Daoy (cell line): ENCODE measurements at places on chromosomes 11 and 22. TPM values are rescaled to one million over a fixed set of nuclear protein-coding genes. Genes with fewer than 3 reads are reported as not detected.

The C11orf91 gene
- not detected in 2 replicates for total RNA-seq

The CARD18 gene
- total RNA-seq: 0.80 and 1.0 TPM in 2 replicates

The ZNF70 gene
- 2.1 and 3.1 TPM in 2 replicates for total RNA-seq

The GRAP2 gene
- 0.11 TPM in 1 of 2 replicates, not detected in the other for total RNA-seq

The PDE2A gene
- 0.09 and 0.23 TPM in 2 replicates for total RNA-seq

The RAB39A gene
- 15.6 and 15.7 TPM in 2 replicates for total RNA-seq

The EFCAB6 gene
- 2.6 and 3.1 TPM in 2 replicates for total RNA-seq

The CNGA4 gene
- not detected in 2 replicates for total RNA-seq

The MORC2 gene
- total RNA-seq: 12.6 and 13.4 TPM in 2 replicates

The ASPHD2 gene
- 3.9 and 4.2 TPM in 2 replicates for total RNA-seq

The CFAP68 gene
- total RNA-seq: 15.0 and 24.1 TPM in 2 replicates

The FOLR1 gene
- total RNA-seq: not detected in 2 replicates

The FAM227A gene
- total RNA-seq: 0.06 and 0.80 TPM in 2 replicates

The RBM4 gene
- total RNA-seq: 87.1 and 107 TPM in 2 replicates

The PAX6 gene
- 9.6 and 17.3 TPM in 2 replicates for total RNA-seq

The MS4A15 gene
- total RNA-seq: not detected in 2 replicates

The ZP1 gene
- total RNA-seq: not detected in 2 replicates

The GLB1L3 gene
- 0.23 and 0.63 TPM in 2 replicates for total RNA-seq

The KCNJ5 gene
- total RNA-seq: not detected in 2 replicates

The APOBEC3H gene
- total RNA-seq: not detected in 2 replicates

The TRIM77 gene
- not detected in 2 replicates for total RNA-seq

The ZNF214 gene
- total RNA-seq: 1.8 and 4.6 TPM in 2 replicates

The KCNJ11 gene
- not detected in 2 replicates for total RNA-seq

The OR10A2 gene
- total RNA-seq: not detected in 2 replicates

The PHF21B gene
- 0.18 and 0.57 TPM in 2 replicates for total RNA-seq

The KBTBD3 gene
- 0.91 and 2.9 TPM in 2 replicates for total RNA-seq

The ZFTA gene
- total RNA-seq: 9.4 and 14.0 TPM in 2 replicates

The OR51A7 gene
- not detected in 2 replicates for total RNA-seq

The SHISAL1 gene
- 6.8 and 8.7 TPM in 2 replicates for total RNA-seq
